ENCODE measurements at places on chromosomes 1 and 21.
A peak's percentile ranks its signal among the peaks of the same experiment; 100 is the strongest.

DNA sequence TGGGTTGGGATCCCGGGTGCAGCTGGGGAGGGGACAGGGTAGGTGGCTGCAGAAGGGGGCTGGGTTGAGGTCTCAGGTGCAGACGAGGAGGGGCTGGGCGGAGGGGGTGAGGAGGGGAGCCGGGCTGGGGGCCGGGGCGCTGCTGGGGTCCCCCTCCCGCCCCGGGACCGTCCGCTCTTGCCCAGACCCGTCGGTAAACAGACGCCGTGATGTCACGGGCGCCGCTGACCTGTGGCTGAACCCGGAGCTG lies 22.3 kb downstream of the DHRS3 start:
- no peak for DNase-seq

- no peak for DNase-seq
Measured at GRCh38 chr1:64798872-64799271, 54.0 kb downstream of the RAVER2 start.

DNA sequence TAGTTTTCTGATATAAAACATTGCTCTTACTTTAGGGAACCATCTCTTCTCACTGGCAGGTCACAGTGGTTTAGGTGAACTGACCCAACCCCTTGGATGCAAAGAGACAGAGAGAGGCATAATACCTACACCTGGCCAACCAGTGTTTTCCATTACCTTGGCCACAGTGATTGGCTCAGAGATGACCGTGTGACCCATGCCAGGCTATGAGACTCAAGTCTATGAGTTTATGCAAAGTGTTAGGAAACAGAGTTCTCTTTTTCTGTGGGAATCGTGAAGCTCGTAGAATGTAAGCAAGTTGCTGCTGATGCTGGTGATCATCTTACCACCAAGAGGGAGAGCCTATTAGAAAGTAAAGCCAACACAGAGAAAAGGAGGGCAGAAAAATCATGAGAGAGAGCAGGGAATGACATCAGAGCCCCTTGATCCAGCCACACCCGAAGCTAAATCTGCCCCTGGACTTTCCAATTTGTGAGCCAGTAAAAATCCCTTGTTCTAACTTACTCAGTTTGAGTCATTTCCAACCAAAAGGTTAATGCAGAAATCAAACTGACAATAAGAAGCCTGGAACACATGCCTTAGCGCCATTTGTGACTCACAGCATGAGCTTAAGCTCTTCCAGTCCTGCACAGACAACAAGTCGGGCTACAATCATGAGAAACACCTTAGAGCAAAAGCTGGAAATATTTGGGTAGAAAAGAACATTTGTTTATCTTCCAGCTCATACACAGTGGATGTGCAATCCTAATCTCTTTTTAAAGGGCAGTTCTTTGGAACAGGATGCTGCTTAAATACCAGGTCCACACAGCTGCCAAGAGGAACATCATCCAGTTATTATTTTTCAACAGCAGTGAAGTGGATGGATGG lies 81.3 kb upstream of the KAZN start:
- DNase-seq: peak; percentile 1

DNA sequence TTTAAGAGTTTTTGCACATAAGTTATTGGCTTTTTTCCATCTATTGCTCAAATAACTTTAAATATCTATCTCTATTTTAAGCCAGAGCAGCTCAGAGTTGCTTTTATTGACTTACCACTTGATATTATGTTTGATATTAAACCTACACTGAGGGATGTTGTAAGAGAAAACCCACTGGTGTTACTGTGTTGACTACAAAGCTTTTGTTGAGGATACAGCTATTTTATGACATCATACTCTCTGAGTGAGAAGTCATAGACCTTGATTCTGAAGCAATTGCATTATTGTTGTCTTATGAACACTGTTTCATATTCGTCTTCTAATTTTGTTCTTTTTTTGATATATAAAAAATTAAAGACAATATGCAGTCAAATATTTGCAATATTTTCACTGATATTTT lies 560.4 kb downstream of the PTBP2 start:
- peak; percentile 9 for DNase-seq

Measured in amniotic epithelial cell (primary cell).